ENCODE measurements at places on chromosomes 3 and 15.

GRCh38 chr3:53837331-53837730 is 8.9 kb downstream of the CHDH start:
- no peak for DNase-seq

GRCh38 chr3:71360764-71361163 is 222.8 kb downstream of the FOXP1 start:
- DNase-seq, result no peak

- no peak for DNase-seq
Observed at GRCh38 chr3:9582332-9582731, 28.7 kb upstream of the LHFPL4 start.

- no peak for DNase-seq
Observed at GRCh38 chr3:177778633-177779032, 581.4 kb upstream of the TBL1XR1 start.

DNA sequence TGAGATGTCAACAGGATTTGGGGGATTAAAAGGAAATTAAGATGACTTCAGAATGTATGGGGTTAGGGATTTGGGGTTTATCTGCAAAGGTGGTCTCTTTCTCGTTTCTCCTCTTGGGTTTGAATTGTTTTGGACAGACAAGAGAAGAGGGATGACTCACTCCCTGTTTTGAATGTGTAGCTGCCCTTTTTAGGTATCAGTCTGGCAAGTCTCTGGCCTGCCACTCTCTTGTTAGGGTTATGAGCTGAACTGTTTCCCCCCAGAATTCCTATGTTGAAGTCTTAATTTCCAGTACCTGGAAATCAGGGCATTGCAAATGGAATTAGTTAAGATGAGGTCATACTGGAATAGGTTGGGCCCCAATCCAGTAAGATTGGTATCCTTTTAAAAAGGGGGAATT is 291.7 kb downstream of the MEX3B start:
- no peak for DNase-seq

DNA sequence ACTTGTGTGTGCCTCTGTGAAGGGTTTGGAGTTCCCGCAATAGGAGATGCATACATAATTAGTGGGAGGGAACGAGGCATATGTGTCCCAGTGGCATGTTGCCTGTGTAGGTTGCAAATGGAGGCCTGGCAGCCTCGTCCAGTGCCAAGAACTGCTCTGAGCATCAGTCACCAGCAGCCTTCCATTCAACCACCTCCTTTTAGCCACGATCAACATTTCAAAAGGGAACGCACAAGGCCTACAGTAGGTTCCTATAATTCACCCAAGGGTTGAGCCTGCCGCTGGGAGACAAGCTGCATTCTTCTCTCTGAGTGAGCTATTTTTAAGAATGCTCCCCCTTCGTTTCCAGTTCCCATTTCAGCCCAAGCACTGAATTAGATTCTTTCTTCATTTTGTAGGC is 78.8 kb upstream of the CTNNB1 start:
- no peak for DNase-seq

DNA sequence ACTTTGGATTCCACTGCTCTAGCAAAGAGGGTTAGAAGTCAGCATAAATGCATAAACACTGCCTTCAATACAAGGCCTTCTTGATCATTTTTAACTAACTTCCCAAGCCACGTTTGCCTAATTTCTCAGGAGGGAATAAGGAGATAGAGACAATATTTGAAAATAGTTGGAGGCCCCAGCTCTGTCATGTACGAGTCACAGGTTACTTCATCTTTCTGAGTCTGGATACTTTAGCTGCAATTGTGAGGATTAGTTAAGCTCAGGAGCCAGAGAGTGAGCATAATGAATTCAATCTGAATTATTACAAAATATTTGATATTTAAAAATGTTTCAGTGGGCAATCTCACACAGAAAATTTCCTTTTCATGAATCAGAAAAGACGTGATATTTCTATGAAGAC is 298.9 kb downstream of the SHOX2 start:
- no peak for DNase-seq
